ENCODE measurements at places on chromosomes 1 and 21.

- no peak for DNase-seq
Observed at GRCh38 chr1:180773210-180773865, 139.4 kb upstream of the KIAA1614 start.

GRCh38 chr1:172818841-172819527, 160.1 kb downstream of the FASLG start:
- peak; percentile 51 for DNase-seq

DNA sequence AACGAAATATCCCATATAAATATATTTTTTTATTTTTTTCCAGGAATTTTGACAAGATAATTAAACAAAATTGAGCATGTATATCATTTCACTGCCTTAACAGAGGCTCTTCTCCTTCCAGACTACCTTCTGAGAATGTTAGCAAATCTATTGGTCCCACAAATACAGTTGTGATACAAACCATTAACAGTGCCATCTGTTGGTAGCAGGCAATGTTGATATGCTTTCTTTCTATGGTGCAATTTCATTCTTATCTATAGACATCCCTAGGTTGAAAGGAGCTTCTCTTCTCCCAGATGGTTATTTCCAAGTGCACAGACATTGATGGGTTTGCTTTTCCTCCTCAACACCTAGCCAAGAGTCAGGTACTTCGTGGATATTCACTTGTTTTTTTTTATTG, 303.6 kb downstream of the USH2A start:
- no peak for DNase-seq

- no peak for DNase-seq
Observed at GRCh38 chr1:9059891-9060744, 9.3 kb downstream of the SLC2A5 start.

GRCh38 chr21:15134701-15135470, 70.1 kb upstream of the NRIP1 start:
- no peak for DNase-seq

DNA sequence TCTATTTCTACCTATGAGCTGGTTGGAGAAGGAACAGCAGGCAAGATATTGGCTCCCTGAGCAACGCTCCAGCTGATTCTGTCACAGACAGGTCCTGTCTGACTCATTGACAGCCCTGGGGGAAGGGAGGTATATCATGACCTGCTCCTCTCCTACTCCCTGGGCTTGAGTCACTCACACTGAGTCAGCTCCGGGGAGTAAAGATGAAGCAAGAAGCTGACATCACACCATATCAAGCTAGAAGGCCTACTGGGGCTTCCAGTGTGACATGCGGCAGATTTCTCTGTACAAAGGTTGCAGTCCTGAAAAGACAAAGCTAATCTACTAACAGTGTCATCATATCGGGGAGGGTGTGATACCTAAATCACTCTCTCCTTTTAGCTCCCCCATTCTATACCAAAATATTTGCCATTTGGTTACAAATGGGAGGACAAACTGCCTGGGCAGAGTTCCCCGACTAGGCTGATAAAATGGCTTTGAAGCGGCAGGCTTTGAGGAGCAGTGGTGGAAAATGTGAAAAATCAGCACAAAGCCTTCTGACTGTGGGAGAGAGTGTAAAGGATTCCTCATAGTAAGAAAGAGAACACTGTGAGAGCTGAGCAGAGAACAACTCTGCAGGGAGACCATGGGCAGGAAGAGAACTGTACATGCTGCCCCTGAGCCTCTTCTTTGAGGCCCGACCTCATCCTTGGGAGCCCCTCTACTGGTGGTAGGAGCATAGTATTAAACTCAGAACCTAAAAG, 15.5 kb downstream of the PI4KB start:
- peak; percentile 92 for DNase-seq

DNA sequence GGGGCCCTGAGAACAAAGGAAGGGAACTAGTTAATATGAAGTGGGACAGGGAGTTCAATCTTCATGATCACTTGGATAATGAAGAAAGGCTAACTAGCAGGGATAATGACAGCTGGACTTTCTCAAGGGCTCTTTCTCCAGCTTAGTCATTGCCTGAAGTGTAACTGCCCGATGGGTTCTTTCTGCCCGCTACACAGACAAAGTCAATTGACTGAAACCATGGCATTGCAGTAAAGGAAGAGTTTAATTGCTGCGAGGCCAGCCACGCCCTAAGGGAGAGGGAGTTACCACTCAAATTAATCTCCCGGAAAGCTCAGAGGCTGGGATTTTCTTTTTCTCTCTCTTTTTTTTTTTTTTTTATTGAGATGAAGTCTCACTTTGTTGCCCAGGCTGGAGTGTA, 16.6 kb upstream of the SLC2A5 start:
- no peak for DNase-seq

- no peak for DNase-seq
Observed at GRCh38 chr1:183278739-183279591, 92.9 kb downstream of the LAMC2 start.

DNA sequence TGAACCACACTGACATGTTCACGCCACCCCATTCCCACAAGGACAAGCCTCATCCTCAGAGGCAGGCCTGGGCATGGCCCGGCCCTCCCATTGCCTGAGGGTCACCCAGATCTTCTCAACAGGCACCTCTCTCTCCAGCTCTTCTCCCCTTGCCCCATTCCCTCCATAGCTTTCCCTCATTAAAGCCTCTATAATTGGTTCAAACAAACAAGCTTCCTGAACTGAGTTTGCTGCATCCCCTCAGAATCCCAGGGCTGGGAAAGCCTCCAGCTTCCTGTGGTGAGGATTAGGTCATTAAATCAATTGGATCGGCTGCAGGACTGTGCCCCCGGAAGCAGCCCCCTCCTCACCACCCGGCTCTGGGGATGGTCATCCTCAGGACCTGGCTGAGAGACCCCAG, 18.9 kb downstream of the CTNNBIP1 start:
- DNase-seq, result no peak

DNA sequence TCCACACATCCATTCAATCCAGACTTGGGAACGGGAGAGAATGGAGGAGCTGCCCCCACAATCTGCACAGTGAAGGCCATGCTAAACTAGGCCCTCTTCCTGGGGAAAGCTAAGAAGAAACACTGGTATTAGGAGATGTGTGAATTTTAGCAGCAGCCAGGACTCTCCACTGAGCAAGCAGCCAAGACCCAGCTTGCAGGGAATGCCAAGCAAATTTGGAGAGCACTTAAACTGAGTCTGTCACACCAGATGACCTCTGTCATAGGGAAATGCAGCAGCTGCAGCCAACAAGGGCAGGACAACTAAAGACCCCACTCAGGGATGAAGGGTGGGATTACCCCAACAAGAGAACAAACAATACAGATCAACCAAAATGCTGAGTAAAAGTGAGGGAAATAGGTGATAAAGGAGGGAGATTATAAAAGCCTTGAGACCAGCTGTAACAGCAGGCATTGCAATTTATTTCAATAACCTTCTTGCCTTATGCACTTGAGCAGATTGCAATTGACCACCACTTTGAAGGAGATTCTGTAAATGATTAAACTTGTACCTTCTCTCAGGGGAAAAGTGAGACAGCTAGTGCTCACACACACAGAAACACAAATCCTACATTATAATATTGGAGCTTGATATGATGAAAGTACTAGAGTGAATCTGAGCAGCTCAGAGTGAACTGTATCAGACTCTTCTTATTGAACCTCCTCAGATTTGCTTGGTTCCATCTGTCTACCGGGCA, 2.5 kb upstream of the CLCA1 start:
- DNase-seq, result no peak

DNA sequence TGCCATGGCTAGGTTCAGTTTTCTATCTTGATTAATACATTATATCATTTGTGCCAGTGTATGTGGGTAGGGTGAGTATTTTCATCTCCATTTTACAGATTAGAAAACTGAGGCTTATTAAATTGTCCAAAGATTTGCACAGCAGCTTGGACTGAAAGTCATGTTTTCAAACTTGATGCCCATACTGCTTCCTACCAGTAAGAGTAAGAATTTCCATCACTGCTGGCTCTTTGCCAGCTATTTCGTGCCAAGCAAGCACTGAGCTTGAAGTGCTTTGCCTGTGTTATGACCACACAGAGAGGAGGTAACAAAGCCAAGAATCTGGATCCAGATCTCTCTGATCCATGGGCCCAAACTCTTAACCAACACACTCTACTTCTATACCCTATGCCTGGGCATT, 295.0 kb downstream of the VAV3 start:
- DNase-seq, result no peak

GRCh38 chr1:4256351-4256750, 356.3 kb upstream of the C1orf174 start:
- DNase-seq, result no peak

DNA sequence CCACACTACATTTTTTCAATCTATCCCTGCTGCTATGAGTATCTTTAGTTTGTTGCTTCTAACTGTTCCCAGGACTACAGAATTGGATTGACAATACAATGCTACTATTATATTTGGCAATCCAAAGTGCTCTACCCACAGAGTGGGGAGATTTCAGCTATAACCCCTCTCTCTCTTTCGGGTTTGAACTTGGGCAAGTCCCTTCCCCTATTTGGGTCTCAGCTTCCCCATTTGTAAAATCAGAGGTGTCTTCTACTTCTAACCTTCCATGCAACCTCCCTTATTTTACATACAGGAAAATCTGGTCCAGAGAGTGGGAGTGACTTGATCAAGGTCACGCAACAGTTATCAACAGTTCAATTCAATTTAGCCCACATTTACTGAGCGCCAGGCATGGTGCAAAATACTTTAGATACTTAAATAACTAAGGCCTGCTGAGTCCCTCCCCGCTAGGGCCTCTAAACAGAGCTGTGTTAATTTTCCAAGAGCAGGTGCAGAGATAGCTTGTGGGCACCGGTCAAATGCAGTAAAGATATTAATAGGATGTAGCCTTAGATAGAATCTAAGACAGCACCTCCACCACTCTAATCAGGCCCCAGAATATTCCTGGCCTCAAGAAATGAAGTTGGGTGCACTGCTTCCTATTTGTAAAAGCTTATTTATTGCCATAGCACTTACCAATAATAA, 9.4 kb upstream of the GPX7 start:
- DNase-seq, result no peak

DNA sequence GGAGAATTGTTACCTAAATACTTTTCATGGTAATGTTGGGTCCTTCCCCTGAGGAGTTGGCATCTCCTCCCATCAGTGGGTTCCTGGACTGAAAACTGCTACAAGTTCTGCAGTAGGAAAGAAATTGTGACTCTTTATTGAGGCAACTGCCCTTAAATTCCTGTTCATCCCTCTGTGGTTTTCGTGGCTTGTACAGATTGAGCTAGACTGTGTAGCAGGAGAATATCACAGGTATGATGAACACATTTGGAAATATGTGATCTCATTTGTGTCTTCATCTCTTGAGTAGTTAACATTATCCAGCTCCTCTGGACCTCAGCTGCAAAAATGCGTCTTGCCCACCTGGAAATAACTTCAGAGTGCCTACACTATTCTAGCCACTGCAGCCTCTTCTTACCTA, 390.6 kb downstream of the PTPRC start:
- no peak for DNase-seq

DNA sequence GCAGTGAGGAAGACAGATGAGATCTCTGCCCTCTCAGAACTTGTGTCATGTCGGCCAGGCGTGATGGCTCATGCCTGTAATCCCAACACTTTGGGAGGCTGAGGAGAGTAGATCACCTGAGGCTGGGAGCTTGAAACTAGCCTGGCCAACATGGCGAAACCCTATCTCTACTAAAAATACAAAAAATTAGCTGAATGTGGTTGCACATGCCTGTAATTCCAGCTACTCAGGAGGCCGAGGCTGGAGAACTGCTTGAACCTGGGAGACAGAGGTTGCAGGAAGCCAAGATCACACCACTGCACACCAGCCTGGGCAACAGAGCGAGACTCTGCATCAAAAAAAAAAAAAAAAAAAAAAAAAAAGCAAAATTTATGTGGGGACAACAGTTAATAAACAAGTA, 40.9 kb upstream of the RALGPS2 start:
- DNase-seq, result no peak

- peak; percentile 65 for DNase-seq
Observed at GRCh38 chr1:89739013-89739843, 81.6 kb upstream of the LRRC8D start.

GRCh38 chr1:165187031-165188009, 169.2 kb downstream of the LMX1A start:
- DNase-seq, result no peak

GRCh38 chr1:111222308-111223125, 5.0 kb upstream of the CHI3L2 start:
- DNase-seq, result peak; percentile 81

DNA sequence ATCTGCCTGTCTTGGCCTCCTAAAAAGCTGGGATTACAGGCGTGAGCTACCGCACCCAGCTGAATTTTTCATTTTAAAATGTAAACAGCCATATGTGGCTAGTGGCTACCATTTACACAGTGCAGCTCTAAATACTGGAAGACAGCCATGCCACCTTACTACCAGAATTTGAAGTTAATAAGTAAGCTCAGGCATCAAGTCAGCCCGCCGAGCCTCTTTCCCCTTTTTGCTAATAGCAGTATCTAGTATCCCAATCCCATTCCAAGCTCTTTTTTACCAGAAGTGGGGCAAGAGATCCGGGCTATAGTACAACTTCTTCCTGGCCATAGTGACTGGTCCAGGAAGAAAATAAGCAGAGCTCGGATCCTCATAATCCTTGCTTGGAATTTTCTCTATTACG, 15.1 kb downstream of the TAF13 start:
- DNase-seq, result no peak

DNA sequence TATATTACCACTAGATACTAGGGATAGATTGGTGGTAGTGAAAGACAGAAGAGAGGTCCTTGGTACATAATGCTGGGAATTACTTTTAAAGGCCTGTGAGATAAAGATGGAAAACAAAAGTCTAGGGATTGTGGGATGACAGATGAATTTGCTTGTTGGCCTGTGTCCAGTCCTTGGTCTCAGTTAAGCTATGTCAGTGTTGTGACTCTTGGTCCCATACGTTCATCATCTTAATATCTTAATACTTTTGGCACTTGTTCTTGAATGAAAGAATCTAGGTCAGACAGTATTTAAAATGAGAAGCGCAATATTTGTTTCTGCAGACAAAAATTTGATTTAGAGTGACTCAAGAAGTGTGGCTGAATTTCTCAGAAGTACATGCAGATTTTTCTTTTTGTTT, 7.6 kb downstream of the RPL5 start:
- DNase-seq, result no peak

DNA sequence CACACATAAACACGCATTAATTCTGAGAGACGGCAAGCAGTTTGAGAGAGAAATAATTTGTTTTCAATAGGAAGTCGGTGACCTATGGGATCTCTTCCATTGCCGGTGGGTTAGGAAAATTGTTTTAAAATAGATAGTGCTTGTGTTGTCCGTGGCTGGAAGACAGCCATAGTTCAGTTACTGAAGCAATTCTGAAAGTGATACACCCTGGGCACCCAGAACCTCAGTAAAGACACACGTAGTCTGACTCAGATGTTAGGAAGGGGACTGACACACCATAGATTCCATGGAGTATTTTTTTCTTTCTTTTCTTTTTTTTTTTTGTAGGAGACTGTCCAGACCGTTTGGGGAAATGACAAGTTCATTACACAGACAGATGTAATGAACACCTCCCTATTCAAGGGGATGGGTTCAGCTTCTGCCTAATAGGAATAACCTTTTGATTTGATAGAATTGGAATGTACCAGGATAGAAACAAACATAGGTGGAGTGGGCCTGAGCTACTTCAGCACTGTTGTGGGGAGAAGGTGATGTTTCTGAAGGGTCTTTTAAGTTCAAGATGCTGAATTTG, 1.6 kb downstream of the C1orf21 start:
- DNase-seq, result peak; percentile 11

GRCh38 chr1:157678721-157679120, 21.8 kb downstream of the FCRL3 start:
- no peak for DNase-seq

GRCh38 chr1:1596493-1597274, 3.3 kb downstream of the FNDC10 start:
- DNase-seq, result no peak

- no peak for DNase-seq
Observed at GRCh38 chr1:13583966-13584791, 547 bp downstream of the PDPN start.
